ENCODE measurements at places on chromosomes 16 and 17.

- DNase-seq, result no peak
Observed at GRCh38 chr17:46106966-46107644, 86.1 kb downstream of the KANSL1 start.

GRCh38 chr17:13230350-13231264 lies 212.8 kb upstream of the ELAC2 start:
- no peak for DNase-seq

DNA sequence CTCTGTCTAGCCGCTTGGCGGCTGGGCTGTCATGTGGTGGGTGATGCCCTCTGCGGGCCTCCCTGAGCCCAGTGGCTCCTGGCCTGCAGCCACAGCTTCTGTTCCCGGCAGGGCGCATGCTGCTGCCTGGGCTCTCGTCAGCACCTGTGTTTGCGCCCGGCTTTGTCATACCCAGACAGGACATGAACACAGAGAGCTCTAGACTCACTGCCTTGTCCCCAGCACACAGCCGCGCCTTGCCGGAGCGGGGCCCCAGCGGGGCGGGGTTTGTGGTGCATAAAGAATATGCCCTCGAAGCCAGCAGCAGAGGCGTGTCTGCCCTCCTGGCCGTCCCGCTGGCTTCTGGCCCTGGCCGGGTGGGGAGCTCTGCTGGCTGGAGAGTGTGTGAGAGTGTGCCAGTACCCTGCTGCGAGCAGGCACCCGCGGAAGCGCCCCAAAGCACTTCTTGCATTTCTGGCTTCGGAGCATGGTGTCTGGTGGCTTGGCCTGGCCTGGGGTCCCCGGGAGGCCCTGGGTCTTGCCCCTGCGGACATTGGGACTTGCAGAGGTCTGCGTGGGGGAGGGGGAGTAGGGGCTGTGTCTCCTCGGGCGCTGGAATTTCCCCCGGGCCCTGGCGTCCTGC lies 14.4 kb downstream of the ASPSCR1 start:
- peak; percentile 72 for DNase-seq

DNA sequence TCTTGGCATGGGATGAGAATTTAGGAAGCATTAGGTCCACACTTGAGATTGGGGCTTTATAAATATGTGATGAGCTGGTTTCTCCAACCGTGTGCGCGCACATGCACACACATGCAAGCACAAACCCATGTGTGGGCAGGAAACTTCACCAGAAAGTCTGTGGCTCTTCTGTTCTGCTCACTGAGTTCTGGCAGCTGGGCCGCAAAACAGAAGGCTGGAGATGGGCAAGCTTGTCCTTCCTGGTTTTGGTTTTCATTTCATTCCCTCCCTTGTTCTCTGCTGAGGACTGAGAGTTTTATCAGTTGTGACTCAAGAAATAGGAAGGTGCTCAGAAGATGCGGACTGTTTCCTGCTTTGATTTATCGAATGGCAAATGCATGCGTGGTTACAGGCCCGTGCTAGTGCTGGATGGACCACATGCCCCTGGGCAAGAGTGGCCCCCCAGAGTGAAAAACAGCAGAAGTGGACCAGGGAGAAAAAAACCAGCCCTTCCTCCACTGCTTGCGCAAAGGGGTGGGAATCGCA lies 14.1 kb downstream of the MAP3K14 start:
- no peak for DNase-seq

- DNase-seq, result peak; percentile 67
Observed at GRCh38 chr17:45031231-45032173, 19.9 kb downstream of the DCAKD start.

DNA sequence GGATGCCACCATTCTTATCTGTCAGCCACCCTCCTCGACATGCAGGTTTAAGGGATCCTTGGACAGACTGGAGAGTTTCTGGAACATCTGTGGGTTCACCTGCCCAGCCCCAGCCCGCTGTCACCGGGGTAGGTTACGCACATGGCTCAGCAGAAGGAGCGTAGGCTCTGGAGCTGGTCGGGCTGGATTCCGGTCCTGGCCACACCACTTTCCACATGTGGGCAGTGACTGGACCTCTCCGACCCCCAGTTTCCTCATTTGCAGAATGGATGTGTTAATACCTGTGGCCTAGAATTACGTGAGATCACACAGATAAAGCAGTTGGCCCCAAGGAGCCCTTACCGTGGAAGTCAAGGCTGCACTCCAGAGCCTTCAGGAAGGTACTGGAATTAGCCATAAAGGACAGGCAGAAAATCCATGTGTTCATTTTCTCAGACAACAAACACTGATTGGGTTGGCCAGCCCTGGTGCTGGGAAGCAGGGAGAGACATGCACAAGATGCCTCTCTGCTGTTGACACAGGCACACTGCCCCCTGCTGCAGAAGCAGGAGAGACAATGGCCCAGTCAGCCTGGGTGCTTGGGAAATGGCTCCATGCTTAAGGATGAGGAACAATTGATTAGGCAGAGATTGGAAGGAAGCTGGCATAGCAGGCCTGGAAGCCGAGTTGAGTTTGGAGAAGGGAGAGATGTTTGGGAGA lies 58.8 kb downstream of the SF3B3 start:
- peak; percentile 39 for DNase-seq

GRCh38 chr17:77312786-77313599 lies 172.2 kb downstream of the SEC14L1 start:
- no peak for DNase-seq

- peak; percentile 70 for DNase-seq
Observed at GRCh38 chr17:48541577-48542113, 3.3 kb downstream of the HOXB2 start.

DNA sequence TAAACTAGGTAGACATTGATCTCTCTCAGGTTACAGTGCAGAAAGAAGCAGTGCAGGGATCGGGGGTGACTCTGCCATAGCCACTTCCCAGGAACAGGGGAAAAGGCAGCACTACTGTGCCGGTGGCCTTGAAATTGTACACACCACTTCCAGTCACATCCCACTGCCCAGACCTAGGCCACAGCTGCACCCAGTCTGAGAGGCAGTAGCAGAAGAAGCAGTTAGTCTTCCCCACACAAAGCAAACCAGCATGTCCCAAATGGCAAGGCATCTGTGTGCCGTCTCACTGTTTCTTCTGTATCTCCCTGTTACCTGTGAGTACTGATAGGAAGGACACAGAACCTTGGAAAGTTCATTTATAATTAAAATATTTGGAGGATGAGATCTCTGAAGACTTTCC lies 47.0 kb downstream of the TMC6 start:
- no peak for DNase-seq

DNA sequence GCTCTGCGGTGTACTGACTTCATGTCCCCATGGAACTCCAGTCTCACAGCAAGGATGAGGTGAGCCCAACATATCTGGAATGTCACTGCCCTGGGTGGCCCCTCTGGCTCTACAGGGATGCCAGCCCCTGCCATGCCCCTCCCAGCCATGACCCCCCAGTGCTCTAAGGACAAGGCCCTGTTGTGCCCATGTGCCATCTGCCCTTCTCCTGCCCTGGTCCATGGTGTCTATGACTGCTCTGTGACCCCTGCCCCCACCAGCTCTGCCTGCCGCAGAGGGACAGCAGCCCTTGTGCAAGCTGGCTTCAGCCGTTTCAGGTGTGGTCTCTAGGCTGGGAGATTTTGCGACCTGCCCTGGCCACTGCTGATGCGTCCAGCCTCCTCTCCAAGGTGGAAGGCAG lies 40.3 kb downstream of the TK2 start:
- no peak for DNase-seq

GRCh38 chr17:62591333-62591732 lies 36.1 kb upstream of the MRC2 start:
- DNase-seq, result no peak

DNA sequence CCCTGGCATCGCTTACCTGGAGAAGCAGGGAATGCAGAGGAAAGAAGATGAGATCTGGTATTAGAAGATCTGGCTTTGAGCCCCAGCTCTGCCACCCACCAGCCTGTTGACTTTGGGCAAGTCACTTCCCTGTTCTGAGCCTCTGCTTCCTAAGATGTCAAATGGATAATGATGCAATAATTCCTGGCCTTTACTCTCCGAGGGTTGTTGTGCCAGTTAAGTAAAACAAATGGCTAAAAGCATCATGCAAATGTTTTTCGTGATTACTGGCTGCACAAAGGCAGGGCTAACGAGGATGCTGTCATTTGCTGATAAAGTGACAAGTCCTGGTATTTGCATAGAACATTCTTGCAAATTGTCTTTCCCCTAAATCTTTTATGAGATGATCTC lies 1.3 kb upstream of the ZNF821 start:
- peak; percentile 29 for DNase-seq

DNA sequence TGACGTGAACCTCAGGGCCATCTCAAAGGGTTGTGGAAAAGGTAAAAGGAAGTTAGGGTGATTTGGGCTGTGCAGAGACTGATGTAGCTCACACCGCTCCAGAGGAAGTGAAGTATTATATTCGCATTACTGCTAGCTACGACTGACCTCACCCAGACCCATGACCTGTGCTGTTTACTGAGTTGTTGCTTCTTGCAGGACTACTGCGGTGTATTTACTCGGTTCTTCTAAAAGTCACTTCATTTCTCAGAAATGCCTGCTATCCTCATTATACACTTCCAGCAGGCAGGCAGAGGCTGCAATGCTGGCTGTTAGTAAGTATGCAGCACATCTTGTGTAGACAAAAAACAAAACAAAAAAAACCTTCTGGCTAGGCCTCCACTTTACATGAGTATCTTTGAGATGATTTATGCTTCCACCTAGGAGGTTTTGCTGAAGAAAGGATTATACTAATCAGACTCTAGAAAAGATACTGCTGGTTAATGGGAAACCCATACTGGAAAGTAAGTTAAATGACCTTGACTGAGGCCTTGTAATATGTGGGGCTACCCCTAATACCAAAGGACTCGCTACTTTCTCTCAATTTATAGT lies 76.0 kb downstream of the CREBBP start:
- DNase-seq, result no peak

DNA sequence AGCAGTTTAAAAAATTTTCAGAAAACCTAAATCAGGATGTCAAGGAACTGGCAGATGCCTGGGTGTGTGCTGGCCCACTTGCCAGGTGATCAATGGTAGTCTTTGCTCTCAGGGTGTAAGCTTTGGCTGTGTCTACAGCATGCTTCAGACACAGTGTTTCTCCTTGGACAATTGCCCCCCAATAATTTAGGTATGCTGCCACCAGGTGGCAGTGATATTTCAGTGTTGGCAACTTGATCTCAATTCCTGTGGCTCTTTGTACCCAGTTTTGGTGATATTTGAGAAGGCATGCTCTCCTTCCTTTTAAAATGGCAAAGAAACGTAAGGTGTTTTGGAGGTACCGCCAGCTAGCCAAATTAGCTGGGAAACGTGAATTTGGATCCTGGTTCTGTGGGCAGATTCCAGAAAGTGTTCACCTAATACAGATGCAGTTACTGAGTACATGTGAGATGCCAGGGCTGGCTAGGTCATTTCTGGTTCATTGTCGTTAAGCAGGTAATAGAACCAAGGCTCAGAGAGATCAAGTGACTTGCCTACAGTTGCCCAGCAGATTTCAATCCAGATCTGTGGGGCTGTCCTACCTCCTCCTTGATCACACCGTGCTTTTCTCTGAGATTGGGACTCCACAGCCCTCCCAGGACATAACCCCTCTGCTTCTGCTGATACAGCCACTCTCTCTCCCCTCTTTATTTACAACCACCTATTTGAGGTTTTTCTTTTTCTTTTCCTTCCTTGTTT lies 155.6 kb upstream of the PLCG2 start:
- peak; percentile 93 for DNase-seq

DNA sequence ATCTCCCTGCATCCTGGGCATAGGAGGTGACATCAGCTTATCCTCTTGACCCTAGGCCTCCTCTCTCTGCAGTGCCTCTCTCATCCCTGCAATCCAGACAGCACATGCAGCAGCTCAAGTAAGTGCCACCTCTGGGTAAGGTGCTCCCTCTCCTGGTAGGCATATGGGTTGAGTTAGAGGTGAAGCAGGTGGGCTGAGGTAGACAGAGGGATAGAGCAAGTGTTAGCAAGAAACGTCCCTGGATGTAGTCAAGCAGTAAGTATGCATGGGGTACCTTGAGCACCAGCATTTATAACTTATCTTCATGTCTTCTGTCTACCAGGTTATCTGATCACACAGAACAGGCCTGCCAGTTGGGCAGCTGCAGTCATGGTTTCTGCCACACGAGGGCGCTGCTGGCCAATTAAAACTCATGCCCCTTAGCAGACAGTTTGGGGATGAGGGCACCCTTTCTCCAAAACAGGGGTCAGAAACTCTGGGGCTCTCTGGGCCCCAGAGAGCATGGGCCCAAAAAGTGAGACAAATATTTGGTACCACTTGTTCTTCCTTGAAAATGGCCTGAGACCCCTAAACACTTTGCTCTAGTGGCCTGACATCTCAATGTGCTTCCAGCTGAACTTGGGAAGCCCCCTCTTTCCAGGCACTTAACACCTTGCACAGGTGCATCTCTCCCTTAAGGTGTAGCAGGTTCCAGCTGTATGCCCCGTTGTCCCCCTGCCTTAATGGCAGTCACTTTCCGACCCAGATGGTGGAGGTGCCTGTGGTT lies 59.8 kb downstream of the NEUROD2 start:
- DNase-seq, result peak; percentile 79

GRCh38 chr17:30336369-30337171 lies 2.7 kb upstream of the TMIGD1 start:
- peak; percentile 85 for DNase-seq

DNA sequence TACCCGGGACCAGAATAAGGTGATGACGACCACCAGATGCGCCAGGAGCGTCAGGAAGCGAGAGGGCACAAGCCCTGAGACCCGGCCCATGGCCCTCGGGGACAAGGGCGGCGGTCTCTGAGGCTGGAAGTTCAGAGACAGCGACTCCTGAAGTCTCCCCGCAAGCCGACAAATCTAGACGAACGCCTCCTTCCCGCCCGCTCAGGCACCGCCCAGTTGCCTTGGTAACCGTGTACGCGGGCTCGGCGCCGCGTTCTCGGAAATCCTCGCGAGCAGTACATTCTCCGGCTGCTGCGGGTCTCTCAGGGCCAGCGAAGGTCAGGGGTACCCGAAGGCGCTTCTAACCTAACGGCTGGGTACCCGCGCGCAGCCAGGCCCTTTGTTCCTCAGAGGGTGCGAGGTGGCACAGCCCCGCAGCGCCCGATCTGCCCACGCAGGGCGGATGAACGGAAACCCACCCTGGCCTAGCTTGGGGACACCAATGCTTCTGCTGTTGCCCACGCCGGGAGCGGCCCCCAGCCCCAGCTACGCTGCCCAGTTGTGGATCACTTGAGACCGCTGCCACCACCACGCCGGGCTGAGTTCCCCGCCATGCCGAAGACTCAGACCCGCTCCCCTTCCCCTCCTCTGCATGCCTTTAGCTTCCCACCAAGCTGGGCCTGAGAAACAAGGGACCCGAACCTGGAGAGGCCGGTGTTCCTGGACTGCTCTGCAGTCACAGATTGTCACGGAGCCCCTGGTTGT lies at the start of gene TMEM107:
TSS of gene TMEM107 (minus strand) at position 184 of the 744 bp plus-strand sequence. CDS start at position 90, 94 bp downstream.
- DNase-seq, result peak; percentile 96

DNA sequence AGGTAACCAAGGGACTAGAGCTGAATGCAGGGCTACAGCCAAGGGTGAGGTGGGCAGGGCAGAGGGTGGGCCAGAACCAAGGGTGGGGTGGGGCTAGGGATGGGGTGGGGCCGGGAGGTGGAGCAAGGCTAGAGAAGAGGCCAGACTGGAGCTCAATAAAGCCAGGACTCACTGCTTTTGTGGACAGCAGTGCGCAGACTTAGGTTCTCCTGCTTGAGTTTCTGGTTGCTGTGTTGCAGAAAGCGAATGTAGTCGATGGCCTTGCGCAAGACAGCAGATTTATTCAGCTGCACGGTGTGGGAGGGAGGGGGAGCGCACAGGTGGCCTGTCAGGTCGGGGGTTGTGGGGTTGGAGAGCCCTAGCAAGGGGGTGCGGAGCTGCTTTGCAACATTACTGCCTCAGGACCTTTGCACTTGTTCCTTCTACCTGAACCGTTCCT lies 18.7 kb downstream of the SREBF1 start:
- peak; percentile 77 for DNase-seq

GRCh38 chr16:4936181-4936990 lies 562 bp downstream of the PPL start:
- peak; percentile 32 for DNase-seq

Measured in hematopoietic multipotent progenitor cell treated with erythropoietin and hydrocortisone succinate and interleukin-3 and kit ligand, for 6 days (in vitro differentiated cells).